Activated B cell treated with CpG ODN at 0.5 μM for 24 hours (primary cell): ENCODE measurements at places on chromosomes 5 and 9. TPM values are rescaled to one million over a fixed set of nuclear protein-coding genes. Genes with fewer than 3 reads are reported as not detected.

SPAAR gene
- not detected in 2 replicates for total RNA-seq

ZNF658 gene
- 3.7 and 4.7 TPM in 2 replicates for total RNA-seq

PCDHGA11 gene
- 0.73 and 1.1 TPM in 2 replicates for total RNA-seq

SPINK7 gene
- not detected in 2 replicates for total RNA-seq

DNA sequence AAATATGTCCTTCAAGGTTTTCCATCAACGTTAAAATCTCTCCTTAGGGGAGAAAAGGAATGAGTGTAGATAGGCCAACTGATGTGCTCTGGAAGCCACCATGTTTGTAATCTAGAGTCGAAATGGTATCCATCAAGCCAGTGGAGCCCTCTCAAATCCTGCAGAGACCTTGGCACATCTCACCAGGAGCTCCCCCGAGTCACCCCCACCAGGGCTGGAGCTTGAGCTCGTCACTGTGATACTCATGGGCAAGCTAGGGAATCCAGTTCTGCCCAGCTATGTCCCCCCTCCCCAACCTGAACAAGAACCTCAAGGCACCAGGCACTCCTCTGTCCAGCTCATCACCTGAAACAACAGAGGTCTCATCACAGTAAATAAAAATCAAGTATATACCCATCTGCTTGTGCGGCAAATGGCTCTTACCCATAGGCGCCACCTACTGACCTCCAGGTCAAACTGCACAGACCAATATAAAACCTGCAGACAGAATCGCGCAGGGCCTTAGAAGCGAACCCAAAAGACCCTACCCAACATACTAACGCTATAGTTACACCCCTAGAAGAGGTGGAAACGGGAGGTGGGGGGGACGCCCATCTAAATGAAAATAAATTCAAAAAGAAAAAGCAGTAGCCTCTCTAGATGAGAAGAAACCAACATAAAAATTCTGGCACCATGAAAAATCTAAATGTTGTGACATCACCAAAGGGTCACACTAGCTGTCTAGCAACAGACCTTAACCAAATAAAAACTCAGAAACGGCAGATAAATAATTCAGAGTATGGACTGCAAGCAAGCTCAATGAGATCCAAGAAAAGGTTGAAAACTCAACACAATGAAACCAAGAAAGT lies 75.0 kb downstream of the TTC39B start:
- H3K27me3 ChIP-seq: no peaks in the 10 kb centered on the region
- H3K4me1 ChIP-seq: peaks cover 19% of the 10 kb centered on the region

GRCh38 chr9:136763649-136764035 lies 676 bp downstream of the LCN15 start:
- no peak for DNase-seq
- peak overlapping the region; percentile 35 for H3K27ac ChIP-seq
- no peak overlapping the region for H3K4me3 ChIP-seq
- H3K27me3 ChIP-seq: no peaks in the 10 kb centered on the region
- H3K36me3 ChIP-seq: no peaks in the 10 kb centered on the region
- peaks cover 59% of the 10 kb centered on the region for H3K4me1 ChIP-seq

DNA sequence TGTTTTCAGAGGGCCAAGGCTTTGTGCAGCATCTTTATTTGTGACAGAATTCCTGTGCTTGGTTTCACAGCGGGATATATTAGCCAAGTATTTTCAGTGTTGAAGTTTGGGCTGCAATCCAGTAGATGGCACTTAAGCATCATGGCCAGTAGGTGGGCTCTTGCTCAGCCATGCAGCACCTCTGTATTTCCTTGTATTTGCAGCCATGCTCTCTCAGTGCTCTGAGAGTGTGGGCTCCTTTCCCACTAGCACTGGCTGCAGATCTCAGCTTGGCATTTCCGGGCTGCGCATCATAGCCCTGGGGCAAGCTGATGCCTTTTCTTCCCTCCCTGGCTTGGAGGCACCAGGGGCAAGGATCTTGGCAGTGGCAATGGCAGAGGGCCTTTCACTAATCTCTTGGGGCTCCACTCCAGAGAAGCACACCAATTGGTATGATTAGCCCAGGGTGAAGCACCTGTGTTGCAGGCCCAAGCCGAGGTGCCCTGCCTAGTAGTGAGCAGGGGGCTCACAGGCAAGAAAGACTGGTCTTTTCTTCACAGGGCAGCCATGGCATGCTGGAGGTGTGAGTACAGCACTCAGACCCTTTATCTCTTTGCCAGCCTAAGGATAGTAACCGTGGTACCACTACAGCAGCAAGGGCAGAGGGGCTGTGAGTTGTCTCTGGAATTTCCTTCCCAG lies 48.3 kb downstream of the SLCO6A1 start:
- H3K36me3 ChIP-seq: no peaks in the 10 kb centered on the region
- no peak for DNase-seq
- no peaks in the 10 kb centered on the region for H3K27me3 ChIP-seq

DNA sequence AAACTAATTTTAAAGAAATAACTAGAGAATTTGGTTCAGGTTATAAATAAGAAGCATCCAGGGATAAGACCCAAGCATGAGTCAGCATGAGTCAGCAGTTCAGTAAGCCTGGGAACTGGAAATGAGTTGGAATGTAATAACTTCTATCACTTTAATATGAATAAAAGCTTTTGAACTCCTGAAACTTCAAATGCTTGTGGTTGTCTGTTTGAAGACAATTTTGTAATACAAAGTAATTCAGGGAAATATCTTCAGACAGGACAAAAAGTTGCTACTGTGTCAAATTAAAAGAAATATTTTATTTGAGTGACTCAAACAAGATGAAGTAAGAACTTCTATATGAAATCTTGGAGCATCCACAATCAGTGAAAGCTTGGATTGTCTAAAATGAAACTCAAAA lies 331.2 kb upstream of the DAB2 start:
- H3K36me3 ChIP-seq: no peaks in the 10 kb centered on the region
- DNase-seq: no peak
- no peak overlapping the region for H3K27ac ChIP-seq
- H3K27me3 ChIP-seq: no peaks in the 10 kb centered on the region

DNA sequence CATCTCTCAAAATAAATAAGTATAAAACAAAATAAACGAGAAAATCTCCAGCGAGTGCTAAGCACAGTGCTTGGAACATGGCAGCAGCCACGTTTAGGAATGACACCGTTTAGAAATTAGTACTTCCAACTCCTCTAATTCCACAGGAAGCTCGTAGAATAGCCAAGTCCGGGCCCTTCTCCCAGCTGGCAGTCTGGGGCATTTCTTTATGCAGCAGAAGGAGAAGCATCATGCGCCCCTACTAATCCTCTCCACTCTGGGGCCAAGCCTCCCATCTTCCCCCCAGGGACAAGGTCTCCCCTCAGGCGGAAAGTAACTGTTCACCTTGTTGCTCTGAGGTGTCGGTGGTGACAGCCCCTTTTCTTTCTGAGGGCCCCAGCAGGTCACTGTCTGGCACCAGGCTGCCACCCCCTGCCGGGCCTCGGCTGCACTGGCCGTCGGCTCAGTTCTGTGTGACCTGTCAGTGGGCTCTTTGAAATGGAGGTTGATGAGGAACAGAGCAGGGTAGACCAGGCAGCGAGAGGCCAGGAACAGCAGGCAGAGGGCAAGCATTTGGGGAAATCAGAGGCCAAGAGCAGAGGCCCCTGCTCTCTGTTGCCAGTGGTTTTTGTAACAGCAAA lies 113.5 kb upstream of the WWC1 start:
- H3K4me3 ChIP-seq: no peak overlapping the region

DNA sequence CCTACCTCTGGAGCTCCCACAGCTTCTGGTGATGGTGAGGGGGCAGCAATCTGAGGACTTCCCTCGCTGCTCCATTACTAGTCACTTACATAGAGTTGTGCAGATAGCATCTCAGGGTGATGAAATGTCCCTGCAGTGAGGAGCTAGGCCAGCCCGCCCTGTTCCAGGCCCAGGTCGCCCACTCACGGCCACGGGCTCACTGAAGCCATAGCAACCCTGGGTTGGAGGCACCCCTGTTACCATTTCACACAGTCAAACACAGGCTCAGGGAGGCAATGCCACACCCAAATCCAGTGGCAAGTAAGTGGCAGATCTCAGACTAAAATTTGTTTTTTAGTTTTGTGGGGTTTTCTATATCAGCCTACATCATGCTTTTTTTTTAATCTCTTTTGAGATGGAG lies 19.6 kb downstream of the SH2D3C start:
- peaks cover 20% of the 10 kb centered on the region for H3K4me1 ChIP-seq
- no peak overlapping the region for H3K27ac ChIP-seq
- H3K4me3 ChIP-seq: no peak overlapping the region
- H3K27me3 ChIP-seq: no peaks in the 10 kb centered on the region
- peaks cover 39% of the 10 kb centered on the region for H3K36me3 ChIP-seq
- DNase-seq: no peak

DNA sequence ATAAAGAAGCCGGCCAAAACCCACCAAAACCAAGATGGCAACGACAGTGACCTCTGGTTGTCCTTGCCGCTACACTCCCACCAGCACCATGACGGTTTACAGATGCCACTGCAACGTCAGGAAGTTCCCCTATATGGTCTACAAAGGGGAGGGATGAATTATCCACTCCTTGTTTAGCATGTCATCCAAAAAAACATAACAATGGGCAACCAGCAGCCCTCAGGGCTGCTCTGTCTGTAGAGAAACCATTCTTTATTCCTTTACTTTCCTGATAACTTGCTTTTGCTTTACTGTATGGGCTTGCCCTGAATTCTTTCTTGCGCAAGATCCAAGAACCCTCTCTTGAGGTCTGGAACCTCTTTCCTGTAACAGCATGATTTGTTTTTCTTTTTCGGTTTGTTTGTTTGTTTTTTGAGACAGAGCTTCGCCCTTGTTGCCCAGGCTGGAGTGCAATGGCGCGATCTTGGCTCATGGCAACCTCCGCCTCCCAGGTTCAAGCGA lies 2.0 kb upstream of the UAP1L1 start:
- H3K4me3 ChIP-seq: peak overlapping the region; percentile 38
- peaks cover 3% of the 10 kb centered on the region for H3K36me3 ChIP-seq
- no peaks in the 10 kb centered on the region for H3K27me3 ChIP-seq
- H3K4me1 ChIP-seq: peaks cover 30% of the 10 kb centered on the region

- no peaks in the 10 kb centered on the region for H3K4me1 ChIP-seq
- DNase-seq: no peak
- no peak overlapping the region for H3K4me3 ChIP-seq
- no peak overlapping the region for H3K27ac ChIP-seq
- H3K36me3 ChIP-seq: peaks cover 11% of the 10 kb centered on the region
Observed at GRCh38 chr5:107861565-107861964, 190.8 kb upstream of the EFNA5 start.

GRCh38 chr9:86168256-86168655 lies 68.9 kb upstream of the GOLM1 start:
- no peak overlapping the region for H3K27ac ChIP-seq
- H3K4me1 ChIP-seq: no peaks in the 10 kb centered on the region
- no peaks in the 10 kb centered on the region for H3K36me3 ChIP-seq
- no peak overlapping the region for H3K4me3 ChIP-seq
- no peak for DNase-seq

DNA sequence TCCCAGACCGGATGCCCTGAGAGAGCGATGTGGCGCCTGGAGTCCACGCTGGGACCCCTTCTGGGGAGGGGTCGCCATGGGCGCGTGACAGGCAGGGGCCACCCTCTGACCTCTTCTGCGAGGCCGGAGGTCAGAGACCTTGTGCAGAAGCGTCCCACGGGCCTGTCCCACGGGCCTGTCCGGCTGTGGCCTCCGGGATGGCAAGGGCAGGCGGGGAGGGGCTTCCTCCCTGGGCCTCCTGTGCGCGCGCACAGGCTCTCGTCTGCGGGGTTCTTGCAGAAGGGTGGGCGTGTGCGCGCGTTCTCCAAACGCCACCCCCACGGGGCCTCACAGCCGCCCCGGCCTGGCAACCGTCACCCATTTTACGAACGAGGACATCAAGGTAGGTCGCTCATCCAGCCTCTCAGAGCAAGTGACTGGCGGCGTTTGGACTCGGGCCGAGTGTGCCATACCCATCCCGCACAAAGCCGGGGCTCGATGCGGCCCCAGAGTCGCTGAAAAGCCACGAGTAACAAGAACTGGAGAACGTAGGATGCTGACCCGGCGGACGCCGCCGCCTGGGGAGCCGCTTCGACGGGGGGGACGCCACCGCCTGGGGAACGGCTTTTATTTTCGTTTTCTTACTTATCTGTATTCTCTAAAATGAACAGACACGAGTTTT lies 897 bp downstream of the AHRR start:
- peaks cover 29% of the 10 kb centered on the region for H3K27me3 ChIP-seq
- peaks cover 15% of the 10 kb centered on the region for H3K4me1 ChIP-seq
- no peak overlapping the region for H3K27ac ChIP-seq
- H3K4me3 ChIP-seq: peak overlapping the region; percentile 58

- no peaks in the 10 kb centered on the region for H3K4me1 ChIP-seq
- H3K27me3 ChIP-seq: no peaks in the 10 kb centered on the region
- DNase-seq: no peak
- no peak overlapping the region for H3K27ac ChIP-seq
- no peak overlapping the region for H3K4me3 ChIP-seq
- H3K36me3 ChIP-seq: no peaks in the 10 kb centered on the region
Observed at GRCh38 chr5:53277491-53277890, 167.9 kb upstream of the MOCS2 start.

DNA sequence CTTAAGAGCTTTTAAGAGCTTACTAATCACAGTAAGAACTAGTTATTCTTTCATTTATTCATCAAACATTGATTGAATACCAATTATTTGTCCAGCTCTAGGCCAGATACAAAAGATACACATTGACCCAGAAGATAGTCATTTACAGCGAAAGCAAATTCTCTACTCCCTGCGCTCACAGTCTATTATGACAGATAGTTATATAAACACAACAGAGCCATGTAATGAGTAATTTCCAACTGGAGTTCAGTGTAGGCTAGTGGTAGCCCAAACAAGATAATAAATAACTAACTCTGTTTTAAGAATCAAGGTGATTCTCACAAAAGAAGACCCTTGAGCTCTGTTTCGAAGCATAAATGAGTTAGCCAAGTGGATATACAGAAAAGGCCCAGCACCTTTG lies 397.8 kb upstream of the TLE4 start:
- DNase-seq: no peak
- no peak overlapping the region for H3K27ac ChIP-seq
- no peaks in the 10 kb centered on the region for H3K4me1 ChIP-seq
- H3K4me3 ChIP-seq: no peak overlapping the region
- no peaks in the 10 kb centered on the region for H3K36me3 ChIP-seq
- no peaks in the 10 kb centered on the region for H3K27me3 ChIP-seq

GRCh38 chr9:89431930-89432725 lies 65.8 kb downstream of the SEMA4D start:
- H3K27ac ChIP-seq: peak overlapping the region; percentile 53
- H3K4me1 ChIP-seq: peaks cover 91% of the 10 kb centered on the region
- no peak for DNase-seq
- peaks cover 5% of the 10 kb centered on the region for H3K36me3 ChIP-seq
- H3K27me3 ChIP-seq: no peaks in the 10 kb centered on the region

- H3K4me3 ChIP-seq: no peak overlapping the region
- H3K4me1 ChIP-seq: no peaks in the 10 kb centered on the region
- peaks cover 1% of the 10 kb centered on the region for H3K27me3 ChIP-seq
- no peak overlapping the region for H3K27ac ChIP-seq
- no peaks in the 10 kb centered on the region for H3K36me3 ChIP-seq
- DNase-seq: no peak
Observed at GRCh38 chr5:64530076-64530475, 24.3 kb downstream of the RGS7BP start.
